Naive thymus-derived CD4-positive, alpha-beta T cell (primary cell): ENCODE measurements at places on chromosomes 1 and 21. TPM values are rescaled to one million over a fixed set of nuclear protein-coding genes. Genes with fewer than 3 reads are reported as not detected.
A peak's percentile ranks its signal among the peaks of the same experiment; 100 is the strongest.

PLEKHN1 gene
- 3.0 and 4.2 TPM in 2 replicates for total RNA-seq

AGMAT gene
- total RNA-seq: 17.3 and 21.5 TPM in 2 replicates

SDF4 gene
- 107 TPM for total RNA-seq

FCRL6 gene
- 0.51 TPM for total RNA-seq

FBXO2 gene
- 0.59 and 0.97 TPM in 2 replicates for total RNA-seq

PTGS2 gene
- not detected for total RNA-seq

LRRC53 gene
- not detected for total RNA-seq

DNA sequence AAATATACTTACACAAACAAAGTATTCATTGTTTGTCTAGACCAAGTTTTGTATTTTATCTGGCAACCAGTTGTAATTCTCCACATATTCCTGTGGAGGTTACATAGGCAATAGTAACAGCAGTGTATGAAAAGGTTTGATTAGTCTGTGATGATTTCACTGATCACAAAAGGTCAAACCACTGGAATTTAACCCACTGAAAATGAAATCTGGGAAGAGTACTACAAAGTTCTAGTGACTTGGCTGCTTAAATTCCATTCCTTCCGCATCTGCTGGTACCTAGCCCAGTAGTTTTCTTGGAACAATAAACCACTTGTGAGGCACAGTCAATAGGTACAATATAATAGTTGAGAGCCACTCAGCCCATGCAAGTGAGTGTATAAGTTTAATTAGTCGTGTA lies 205.4 kb downstream of the NFIA start:
- no peak for DNase-seq
- H3K36me3 ChIP-seq: no peaks in the 10 kb centered on the region
- H3K4me3 ChIP-seq: no peak overlapping the region

GRCh38 chr1:171741872-171742576 lies at the start of gene VAMP4:
VAMP4 (minus strand) TSS chr1:171742065; CDS start chr1:171738414, 3,651 bp downstream.
- peak within 1 kb of the TSS; percentile 95 for H3K27ac ChIP-seq
- H3K36me3 ChIP-seq: no peaks in the 10 kb centered on the region
- no peaks in the 10 kb centered on the region for H3K27me3 ChIP-seq

- DNase-seq: no peak
- H3K27me3 ChIP-seq: peaks cover 25% of the 10 kb centered on the region
- peaks cover 8% of the 10 kb centered on the region for H3K4me1 ChIP-seq
- H3K27ac ChIP-seq: no peak overlapping the region
Observed at GRCh38 chr1:20483833-20484518, 2.0 kb downstream of the CAMK2N1 start.

- H3K4me1 ChIP-seq: no peaks in the 10 kb centered on the region
- H3K4me3 ChIP-seq: no peak overlapping the region
- H3K27me3 ChIP-seq: no peaks in the 10 kb centered on the region
Observed at GRCh38 chr1:180560868-180561600, 2.3 kb downstream of the OVAAL start.

- no peak overlapping the region for H3K4me3 ChIP-seq
- H3K4me1 ChIP-seq: no peaks in the 10 kb centered on the region
- no peaks in the 10 kb centered on the region for H3K27me3 ChIP-seq
- no peak for DNase-seq
- H3K27ac ChIP-seq: no peak overlapping the region
- H3K36me3 ChIP-seq: no peaks in the 10 kb centered on the region
Observed at GRCh38 chr1:66154394-66154793, 361.7 kb downstream of the PDE4B start.

GRCh38 chr1:183808296-183809027 lies 3.5 kb downstream of the RGL1 start:
- DNase-seq: no peak
- no peaks in the 10 kb centered on the region for H3K27me3 ChIP-seq
- peaks cover 5% of the 10 kb centered on the region for H3K4me1 ChIP-seq

DNA sequence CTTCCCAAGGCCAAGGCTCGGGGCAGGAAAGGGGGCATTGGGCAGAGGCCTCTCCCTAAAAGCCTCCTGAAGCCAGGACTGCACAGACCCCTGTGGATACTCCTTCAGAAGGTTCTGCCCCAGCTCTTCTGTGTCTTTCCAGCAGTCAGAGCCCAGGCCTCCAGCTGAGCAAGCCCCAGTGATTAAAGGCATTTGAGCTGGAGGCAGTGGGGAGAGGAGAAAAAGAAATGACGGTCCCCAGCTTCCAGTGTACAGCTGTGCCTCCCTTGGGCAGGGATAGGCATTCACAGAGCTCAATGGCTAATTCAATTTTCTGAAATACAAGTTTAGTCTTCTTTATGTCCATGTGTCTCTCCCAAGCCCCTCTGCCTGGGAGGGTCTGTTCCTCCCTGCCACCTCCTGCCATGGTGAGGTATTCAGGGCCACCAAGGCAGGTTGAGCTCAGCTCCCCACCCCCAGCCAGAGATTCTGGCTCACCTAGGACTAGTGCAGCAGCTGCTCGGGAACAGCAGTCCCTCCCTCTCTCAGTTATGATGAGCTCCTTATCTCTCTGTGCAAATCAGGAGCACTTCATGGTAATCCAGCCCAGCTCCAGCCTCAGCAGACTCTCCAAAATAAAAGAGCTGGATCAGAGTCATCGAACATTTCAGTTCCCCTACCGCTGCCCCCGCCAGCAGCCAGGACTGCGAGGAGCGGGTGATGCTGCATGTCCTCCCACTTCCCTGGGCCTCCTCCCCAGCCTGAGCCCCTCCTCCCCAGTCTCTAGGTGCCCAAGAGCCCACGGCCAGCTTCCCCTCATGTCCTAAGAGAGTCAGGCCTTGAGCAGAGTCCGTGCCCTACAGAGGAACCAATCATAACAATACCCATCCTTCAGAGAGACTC lies 208.4 kb upstream of the ZC3H12A start:
- no peaks in the 10 kb centered on the region for H3K4me1 ChIP-seq
- H3K27ac ChIP-seq: no peak overlapping the region
- H3K4me3 ChIP-seq: no peak overlapping the region
- no peak for DNase-seq

- H3K27ac ChIP-seq: no peak overlapping the region
- H3K4me1 ChIP-seq: no peaks in the 10 kb centered on the region
- H3K36me3 ChIP-seq: no peaks in the 10 kb centered on the region
- no peak for DNase-seq
Observed at GRCh38 chr1:26583646-26584485, 54.3 kb downstream of the RPS6KA1 start.

- no peaks in the 10 kb centered on the region for H3K36me3 ChIP-seq
- no peak overlapping the region for H3K4me3 ChIP-seq
- H3K27ac ChIP-seq: no peak overlapping the region
- no peaks in the 10 kb centered on the region for H3K4me1 ChIP-seq
Observed at GRCh38 chr1:33712186-33712585, 151.7 kb upstream of the HMGB4 start.

- H3K36me3 ChIP-seq: no peaks in the 10 kb centered on the region
- H3K27ac ChIP-seq: no peak overlapping the region
- DNase-seq: no peak
- no peaks in the 10 kb centered on the region for H3K27me3 ChIP-seq
- no peak overlapping the region for H3K4me3 ChIP-seq
- H3K4me1 ChIP-seq: no peaks in the 10 kb centered on the region
Observed at GRCh38 chr1:7302126-7302525, 469.0 kb upstream of the VAMP3 start.

DNA sequence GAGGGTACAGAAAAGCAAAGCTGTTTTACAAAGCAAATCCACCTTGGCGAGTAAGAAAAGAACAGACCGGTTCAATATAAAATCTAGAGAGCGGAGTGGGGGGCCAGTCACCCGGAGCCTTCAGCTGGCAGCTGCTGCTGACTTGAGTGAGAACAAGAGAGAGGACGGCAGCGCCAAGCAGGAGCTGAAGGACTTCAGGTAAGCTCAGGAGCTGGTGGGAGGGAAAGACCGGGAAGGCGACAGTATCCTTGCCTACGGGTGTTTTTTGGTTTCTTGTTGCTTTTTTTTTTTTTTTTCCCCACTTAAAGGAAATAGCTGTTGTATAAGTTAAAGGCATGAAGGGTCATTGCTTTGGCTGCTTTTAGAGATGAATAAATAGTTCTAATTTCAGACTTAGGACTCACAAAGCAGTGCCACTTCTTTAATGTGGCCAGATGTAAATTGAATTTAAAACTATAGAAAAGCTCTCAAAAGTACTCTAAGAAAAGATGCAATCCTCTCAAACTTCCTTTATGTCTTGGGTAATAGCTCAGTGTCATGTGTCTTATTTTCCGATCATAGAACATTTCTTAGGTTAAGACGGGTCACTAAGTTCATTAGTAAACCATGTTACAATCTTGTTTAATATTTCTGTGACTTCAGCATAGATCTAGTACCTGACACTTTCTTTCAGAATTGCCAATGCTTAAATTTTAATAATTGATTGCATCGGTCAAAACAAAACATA lies 82.8 kb downstream of the PRDM2 start:
- H3K4me1 ChIP-seq: no peaks in the 10 kb centered on the region
- peaks cover 94% of the 10 kb centered on the region for H3K36me3 ChIP-seq
- H3K27ac ChIP-seq: no peak overlapping the region
- no peak for DNase-seq

GRCh38 chr1:206687915-206688442 lies 3.3 kb downstream of the MAPKAPK2 start:
- peaks cover 43% of the 10 kb centered on the region for H3K4me1 ChIP-seq
- no peak overlapping the region for H3K27ac ChIP-seq
- H3K36me3 ChIP-seq: no peaks in the 10 kb centered on the region
- no peak for DNase-seq

- no peak for DNase-seq
- H3K4me3 ChIP-seq: no peak overlapping the region
- no peaks in the 10 kb centered on the region for H3K4me1 ChIP-seq
- no peaks in the 10 kb centered on the region for H3K36me3 ChIP-seq
Observed at GRCh38 chr1:169835647-169836046, 40.9 kb upstream of the METTL18 start.

- no peak for DNase-seq
- peak overlapping the region; percentile 57 for H3K27ac ChIP-seq
- no peaks in the 10 kb centered on the region for H3K27me3 ChIP-seq
- H3K4me3 ChIP-seq: no peak overlapping the region
Observed at GRCh38 chr1:167439301-167439988, 78.9 kb downstream of the CD247 start.

DNA sequence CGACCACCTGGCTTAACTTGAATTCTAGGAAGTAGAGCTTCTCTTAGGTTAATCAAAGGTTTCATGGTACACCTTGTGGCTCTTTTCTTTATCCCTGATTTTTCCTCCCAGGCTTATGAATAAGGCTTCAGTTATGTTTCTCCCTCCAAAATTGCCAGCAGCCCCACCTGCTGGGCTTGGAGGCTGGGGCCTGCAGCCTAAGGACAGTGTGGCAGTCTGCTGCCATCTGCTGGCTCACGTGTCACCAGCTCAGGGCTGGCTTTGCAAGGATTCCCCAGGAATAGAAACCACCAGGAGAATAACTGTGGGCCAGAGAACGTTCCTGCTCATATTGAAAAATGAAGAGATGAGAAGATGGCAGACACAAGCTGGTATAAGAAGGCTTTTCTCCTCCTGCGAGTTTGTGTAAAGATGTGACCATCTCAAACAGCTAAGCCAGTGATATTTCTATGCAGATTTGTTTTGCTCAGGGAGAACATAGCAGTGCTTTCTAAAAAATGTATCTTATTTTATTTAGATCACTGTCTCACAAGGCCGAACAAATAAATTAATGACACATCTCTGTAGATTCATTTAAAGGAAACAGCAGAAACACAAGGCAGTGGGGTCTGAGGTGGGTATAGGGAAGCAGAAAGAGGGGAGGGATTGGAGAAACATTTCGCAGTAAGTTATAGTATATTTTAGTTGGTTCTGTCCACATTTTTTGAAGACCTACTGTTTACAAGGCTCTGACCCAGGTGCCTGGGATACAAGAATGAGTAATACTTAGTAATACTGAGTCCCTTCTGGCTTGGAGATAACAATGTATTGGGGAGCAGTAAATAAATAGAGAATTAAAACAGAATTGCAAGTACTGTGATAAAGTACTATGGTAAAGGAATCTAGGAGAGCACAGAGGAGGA lies 291.1 kb upstream of the SGIP1 start:
- DNase-seq: peak; percentile 67
- H3K4me3 ChIP-seq: no peak overlapping the region
- no peak overlapping the region for H3K27ac ChIP-seq
- H3K36me3 ChIP-seq: no peaks in the 10 kb centered on the region
- H3K27me3 ChIP-seq: no peaks in the 10 kb centered on the region

DNA sequence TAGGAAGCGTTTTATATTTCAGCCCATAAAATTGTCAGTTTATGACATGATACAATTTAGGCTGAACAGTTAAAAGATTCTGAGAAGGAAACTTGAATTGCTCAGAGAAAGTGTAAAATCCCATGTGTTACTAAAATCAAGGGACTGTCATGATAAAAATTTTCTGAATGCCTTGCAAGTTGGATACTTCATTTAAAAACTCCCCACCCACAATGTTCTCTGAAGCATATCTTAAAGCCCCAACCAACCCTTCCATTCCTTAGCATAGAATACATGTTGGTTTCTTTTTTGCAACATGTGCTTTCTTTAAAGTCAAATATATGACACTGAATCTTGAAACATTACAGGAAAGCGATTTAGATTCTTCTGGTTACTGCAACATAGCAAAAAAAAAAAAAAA lies 97.4 kb downstream of the MRPL39 start:
- no peak overlapping the region for H3K4me3 ChIP-seq
- H3K36me3 ChIP-seq: no peaks in the 10 kb centered on the region
- H3K4me1 ChIP-seq: no peaks in the 10 kb centered on the region

- H3K4me1 ChIP-seq: no peaks in the 10 kb centered on the region
- H3K27me3 ChIP-seq: no peaks in the 10 kb centered on the region
- no peak overlapping the region for H3K27ac ChIP-seq
- no peak overlapping the region for H3K4me3 ChIP-seq
Observed at GRCh38 chr1:66312271-66312990, 221.5 kb upstream of the SGIP1 start.

DNA sequence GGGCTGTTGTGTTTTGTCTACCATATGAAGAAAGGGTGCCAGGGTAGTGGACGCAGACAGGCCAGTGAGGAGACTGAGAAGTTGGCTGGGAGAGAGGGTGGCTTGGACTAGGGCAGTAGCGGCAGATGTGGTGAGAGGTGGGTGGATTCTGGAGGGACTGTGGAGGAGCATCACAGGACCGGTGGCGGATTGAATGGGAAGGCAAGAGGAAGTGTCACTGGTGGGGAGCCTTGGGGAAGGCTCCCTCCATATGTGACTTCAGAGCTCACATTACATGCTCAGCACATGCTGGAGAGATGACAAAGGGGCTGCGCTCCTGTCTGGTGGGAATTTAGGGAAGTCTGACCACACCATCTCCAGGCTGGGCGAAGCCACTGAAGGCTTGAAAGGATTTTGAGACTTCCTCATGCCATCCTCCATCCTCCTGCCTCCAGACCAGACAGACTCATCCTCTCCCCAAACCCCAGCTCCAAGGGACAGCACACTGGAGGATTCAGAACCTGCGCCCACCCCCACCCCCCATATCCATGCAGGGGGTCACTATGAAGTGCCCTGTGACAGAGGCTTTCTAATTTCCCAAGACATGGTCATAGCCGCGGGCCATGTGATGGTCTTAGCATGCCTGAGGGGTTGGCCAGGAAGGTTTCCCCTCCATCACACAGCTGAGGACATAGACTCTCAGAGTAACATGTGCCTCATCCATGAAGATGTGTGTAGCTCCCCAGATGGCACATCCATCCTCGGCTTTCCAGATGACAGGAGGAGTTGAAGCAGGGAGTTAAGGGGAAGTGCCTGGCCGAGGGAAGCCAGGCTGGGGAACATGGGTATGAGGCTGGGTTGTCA lies 138.8 kb upstream of the WNT4 start:
- H3K27me3 ChIP-seq: no peaks in the 10 kb centered on the region
- no peak for DNase-seq
- no peaks in the 10 kb centered on the region for H3K36me3 ChIP-seq
- no peak overlapping the region for H3K4me3 ChIP-seq
